M059J (cell line): ENCODE measurements at places on chromosomes 6 and 20.
A peak's percentile ranks its signal among the peaks of the same experiment; 100 is the strongest.

GRCh38 chr6:33061987-33062386 is 11.5 kb downstream of the HLA-DPA1 start:
- peak; percentile 42 for DNase-seq

- no peak for DNase-seq
Observed at GRCh38 chr6:17877895-17878440, 109.5 kb downstream of the KIF13A start.

DNA sequence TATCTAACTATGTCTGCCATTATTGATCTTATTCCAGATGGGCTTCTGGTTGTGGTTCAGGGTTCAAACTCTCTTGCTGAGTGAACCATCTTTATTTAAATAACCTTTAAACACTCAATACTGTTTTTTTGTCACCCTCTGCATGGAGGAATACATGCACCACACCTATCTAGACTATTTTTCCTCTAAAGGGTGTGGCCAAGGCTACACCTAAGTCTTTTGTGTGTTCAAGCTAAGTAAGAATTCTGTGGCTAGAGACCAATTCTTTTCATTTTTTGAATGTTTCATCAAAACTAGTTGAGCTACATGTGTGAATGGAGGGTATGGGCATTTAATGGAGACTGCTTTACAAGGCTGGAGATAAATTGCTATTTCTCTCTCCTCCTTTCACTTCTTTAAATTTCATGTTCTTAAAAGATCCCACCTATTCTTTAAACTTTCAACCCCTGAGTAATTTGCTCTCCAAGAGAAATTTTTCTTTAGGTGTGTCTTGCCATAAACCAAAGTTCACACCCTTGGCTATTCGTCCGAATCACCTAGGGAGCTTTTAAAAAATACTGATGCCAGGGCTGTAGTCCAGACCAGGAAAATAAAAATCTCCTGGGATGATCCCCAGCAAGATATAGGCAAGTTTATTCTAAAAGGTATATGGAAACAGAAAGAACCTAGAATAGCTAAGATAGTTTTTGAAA is 24.8 kb upstream of the MBOAT1 start:
- no peak for DNase-seq

DNA sequence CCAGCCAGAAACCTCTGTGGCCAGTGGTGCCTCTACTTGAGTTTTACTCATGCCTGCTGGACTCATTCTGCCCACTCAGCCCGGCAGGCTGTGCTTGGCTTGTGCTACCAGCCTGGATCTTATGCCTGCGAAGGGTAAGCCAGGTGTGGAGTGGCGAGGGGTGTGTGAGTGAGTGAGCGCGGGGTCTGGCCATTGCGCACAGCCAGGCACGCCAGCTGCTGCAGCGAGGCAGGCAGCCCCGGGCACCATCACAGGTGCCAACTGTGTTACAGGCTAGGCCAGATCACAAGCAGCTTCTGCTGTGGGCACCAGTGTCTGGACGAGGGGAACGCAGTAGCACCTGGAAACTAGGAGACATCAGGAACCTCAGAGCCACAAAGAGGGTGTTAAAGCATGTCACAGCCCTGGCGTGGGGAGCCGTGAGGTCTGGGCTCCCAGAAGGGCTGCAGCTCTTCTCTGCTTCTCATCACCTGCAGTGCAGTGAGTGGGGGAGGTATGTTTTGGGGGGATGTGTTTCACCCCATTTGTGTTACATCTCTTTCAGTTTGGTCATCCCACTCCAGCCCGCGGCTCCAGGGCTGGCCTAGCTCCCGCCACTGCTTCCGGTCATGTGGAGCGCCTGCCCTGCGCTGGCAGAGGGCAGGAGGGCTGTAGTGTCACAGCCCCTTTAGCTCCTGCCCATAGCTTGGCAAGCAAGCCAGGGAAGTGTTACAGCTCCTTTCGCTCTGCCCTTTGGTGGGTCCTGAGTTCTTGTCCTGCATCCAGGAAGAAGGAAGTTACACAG is 379.7 kb upstream of the IMPG1 start:
- no peak for DNase-seq

DNA sequence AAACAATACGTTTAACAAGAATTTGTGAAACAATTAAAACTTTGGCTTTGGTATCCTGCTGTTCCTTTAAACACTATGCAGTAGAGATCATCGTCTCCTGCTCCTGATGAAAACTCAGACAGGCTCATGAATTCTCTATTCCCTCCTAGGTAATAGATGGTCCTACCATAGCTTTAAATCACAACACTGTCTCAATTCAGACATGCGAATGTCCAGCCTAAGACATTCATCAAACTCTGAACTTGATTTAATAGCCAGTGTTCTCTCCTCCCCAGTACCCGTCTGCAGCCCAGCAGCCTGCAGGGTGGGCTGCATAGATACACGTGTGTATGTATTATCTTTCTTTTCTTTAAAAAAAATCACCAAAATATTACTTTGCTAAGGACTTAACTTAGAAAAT is 232.8 kb downstream of the TTLL2 start:
- DNase-seq, result no peak

GRCh38 chr6:105099371-105099770 is 80.4 kb downstream of the POPDC3 start:
- DNase-seq, result no peak

- no peak for DNase-seq
Observed at GRCh38 chr6:143765422-143766184, 77.5 kb upstream of the LTV1 start.
